ENCODE measurements at places on chromosomes 4 and X.

GRCh38 chr4:107599841-107600240, 120.2 kb downstream of the PAPSS1 start:
- no peak for DNase-seq

DNA sequence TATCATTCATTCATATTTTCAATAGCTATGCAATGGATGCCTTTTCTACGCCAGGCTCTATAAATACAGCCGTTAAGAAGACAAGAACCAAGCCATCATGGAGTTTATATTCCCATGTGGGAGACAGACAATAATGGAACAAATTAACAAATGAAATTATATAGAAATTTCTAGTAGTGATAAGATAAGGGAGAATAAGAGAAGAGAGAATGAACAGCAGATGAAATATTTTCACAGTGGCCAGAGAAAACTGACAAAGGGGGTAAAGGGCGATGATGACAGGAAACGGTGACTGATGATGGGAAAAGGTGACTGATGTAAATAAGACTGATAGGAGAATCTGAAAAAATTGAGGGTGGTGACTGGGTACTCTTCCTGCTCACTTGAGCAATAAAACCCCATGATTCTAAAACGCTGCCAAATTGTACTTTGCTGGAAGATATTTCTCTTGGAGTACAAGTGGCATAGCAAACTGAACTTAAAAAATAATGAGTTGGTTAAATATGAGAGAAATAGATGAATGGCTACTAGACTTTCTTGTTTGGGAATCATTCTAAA, 13.2 kb downstream of the RNF150 start:
- DNase-seq = no peak

DNA sequence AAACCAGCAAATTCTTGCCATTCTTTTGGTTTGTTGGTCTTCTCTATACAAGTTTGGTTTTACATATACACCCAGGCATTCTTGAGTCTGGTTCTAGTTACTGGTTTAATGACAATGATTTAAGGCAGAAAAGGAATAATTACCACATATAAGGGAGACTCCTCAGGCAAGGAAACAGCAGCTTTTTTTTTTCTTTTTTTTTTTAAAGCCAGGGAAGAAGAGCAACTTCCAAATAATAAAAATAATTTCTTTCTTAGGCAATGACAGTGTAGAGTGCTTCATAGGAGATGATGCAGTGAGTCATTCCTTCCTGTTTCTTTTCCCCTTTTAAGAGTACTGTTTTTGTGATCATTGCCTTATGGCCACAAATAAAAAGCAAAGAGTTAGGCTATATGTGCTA, 289.7 kb downstream of the DKK2 start:
- DNase-seq = no peak

DNA sequence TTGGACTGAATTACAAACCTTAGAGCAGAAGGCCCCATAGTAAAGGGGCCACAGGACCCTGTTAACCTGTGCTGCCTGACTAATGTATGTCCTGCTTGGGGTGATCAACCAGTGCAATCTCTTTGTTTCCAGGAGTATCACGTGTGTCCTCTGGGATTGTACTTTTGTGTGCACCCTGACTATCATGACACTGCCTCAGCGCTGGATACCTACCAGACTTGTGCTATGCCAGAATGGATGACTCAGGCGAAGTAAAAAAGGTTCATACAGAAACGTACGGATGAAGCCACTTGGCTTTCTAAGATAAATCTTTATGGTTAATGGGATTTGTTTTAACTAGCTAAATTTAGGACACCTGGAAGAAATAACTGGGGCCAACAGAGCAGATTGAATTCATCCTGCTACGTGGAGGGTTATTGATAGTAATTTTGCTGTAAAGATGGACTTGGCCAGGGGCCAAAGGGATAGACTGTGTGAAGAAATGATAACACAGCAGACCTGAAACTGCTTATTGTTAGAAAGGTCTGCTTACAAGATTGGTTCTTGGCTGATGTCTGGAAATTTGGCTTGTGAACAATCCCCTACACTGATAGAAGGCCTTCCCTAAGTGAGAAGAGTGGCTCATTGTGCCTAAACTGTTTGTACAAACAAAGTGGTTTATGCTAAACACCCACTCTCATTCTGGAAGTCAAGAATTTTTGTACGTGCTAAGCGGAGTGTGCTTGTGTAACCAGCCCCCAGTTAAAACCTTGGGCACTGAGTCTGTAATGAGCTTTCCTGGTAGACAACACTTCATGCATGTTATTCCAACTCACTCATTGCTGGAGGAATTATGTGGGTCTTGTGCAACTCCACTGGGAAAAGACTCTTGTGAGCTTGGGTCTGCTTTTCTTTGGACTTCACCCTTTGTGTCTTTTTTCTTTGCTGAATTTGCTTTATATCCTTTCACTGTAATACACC, 750.5 kb upstream of the HTR2C start:
- DNase-seq = no peak

DNA sequence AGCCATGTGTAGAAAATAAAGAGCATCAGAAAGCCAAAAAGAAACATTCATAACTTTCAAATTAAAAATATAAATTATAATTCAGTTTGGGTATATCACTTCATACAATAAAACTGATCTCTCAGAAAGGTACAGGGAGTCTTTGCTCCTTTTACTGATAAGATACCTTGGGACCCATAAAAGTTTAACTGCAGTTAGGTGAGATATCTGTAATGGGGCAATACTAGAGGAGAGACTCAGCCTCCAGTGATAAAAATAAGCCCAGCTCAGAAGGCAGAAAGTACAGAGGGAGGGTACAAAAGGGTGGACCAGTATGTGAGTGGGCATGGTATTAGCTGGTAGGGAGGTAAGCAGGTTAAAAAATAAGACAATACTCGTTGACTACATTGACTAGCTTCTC, 180.9 kb upstream of the AGTR2 start:
- no peak for DNase-seq

- DNase-seq = no peak
Observed at GRCh38 chrX:71669492-71669891, 2.1 kb downstream of the LOC101059915 start.

DNA sequence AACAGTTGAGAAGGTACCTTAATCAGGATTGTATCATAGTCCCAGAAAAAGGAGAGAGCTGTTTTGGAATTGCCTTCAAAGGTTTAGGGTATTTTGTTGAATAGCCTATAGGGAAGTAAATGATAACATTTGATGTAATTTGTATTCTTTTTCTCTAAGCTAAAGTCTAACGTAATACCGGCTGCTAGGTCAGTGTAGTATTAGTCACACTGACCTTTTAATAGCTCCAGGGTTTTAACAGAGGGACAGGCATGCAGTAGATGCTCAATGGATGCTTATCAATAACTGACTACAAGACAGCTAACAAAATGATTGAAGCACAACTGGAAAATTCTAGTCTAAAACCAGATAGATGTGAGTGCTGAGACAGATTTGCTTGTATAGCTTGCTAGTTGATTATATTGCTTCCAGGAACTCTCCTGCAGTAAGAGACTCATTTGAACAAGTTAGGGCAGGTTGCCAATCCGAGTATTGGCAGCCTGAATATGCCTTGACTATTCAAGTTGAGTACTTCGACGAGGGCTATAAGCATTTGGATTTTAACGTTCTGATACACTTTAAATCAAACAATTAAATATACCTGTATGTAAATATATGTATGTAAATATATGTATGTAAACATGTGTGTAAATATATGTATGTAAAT, 16.5 kb upstream of the PNPLA4 start:
- DNase-seq = no peak

Data from CD4-positive, alpha-beta T cell treated with Interleukin-12 subunit alpha and Interleukin-12 subunit beta, for 1 hour (primary cell).